ENCODE measurements at places on chromosomes 6 and 20.

GRCh38 chr6:86511962-86512361 lies 425.4 kb upstream of the HTR1E start:
- DNase-seq: no peak

- DNase-seq: no peak
Measured at GRCh38 chr6:169859978-169860703, 108.7 kb downstream of the ERMARD start.

DNA sequence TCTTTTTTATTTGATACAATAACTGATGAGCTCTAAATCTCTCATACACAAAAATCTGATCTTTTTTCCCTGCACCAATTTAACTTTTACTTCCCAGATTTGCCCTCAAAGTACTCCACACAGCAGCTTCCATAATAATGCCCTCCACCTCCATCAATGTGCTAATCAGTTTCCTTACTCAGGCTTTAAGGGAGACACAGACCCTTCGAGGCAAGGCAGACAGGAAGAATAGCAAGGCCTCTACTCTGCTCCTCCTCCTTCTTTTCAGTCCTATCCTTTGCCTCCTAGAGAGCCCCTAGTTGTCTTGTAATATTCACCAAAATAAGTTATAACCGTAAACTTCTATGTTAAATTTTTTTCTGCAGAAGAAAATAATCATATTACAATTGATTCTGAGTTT lies 444.9 kb upstream of the RNF217 start:
- DNase-seq: no peak

DNA sequence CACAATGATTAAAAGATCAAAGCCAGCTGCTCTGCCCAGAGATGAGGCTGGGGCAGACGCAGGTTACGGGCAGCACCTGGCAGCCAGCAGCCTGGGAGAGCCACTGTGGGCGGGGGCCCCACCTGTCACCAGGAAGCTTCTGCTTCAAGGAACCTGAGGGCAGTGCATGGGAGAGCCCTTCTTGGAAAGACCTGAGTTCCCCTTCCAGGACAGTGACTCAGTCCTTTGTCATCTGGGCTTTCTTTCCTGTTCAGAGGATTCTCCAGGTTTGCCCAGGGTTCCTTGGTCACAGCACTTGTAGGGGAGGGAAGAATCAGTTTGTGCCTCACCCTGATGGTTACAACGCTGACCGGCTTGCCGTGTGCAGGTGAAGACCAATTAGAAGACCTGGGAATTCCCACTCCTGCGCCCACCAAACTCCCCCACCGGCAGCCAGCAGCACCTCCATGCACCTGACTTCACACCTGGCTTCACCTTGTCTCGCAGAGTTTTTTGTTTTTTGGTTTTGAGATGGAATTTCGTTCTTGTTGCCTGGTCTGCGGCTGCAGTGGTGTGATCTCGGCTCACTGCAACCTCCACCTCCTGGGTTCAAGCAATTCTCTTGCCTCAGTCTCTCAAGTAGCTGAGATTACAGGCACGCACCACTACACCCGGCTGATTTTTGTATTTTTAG lies 2.0 kb downstream of the ZBP1 start:
- DNase-seq: no peak

DNA sequence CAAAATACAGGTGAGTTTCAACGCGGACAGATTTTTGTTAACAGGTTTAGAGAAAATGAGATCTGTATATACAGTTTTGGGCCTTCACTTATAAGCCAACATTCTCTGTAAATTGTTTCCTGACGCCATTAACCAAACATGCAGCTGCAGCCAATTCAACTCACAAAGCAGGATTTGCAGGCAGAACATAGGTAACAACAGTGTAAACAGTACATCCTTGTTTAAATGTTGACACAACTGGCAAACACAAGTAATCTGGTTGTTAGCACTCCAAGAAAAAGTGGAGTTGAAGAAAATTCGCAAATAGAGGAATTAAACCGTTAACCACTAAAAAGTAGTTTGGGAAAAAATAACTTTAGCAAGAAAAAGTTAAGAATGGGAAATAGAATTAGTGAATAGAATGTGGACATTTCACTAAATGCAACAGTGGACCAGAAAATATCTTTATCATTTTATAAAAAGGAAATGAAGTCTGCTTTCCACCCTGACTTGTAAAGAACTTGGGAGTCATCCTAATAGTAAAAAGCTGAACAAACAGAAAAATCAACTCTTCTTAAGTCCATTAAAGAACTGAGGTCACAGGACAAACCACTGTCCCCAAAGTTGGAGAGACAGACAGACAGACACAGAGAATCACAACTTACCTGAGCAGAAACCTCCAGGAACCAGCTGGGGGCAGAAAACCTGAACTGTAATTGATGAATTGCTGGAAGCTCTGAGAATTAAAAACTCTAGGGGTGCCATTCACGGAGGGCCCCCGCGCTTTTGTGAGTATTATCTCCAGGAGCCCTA lies 10.1 kb downstream of the SMIM28 start:
- no peak for DNase-seq

DNA sequence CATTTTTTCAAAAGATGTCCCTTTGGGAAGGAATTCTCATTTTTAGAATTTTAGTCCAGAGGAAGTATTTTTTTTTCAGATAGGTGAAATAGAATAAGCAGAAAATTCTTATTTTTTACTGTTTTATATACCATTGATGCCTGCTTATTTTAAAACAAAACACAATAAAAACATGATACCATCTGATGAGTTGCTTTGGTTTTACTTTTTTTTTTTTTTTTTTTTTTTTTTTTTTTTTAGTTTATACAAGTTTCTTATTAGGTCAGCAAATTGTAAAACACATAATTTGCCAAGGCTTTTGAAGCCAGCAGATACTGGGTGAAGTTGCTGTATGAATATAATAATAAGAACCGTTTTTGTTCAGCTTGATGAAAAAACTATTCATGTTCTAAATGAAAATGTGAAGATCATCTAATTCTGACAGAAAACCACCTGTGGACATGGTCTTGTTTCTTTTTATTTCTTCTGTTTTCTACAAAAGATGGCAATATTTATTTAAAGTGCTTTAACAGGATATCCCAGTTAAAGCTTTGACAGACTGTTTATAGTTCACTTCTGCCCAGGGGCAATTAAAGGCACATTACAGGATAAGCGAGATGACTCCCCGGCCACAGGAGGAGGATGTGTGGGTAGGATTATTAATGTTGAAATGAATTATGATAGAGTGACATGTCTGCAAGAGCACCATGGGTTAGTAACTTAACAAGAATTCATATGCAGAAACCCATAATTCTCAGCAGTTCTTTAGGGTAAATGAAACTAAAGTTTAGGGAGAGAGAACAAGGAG lies 31.1 kb downstream of the MYB start:
- no peak for DNase-seq

- no peak for DNase-seq
Measured at GRCh38 chr20:23099791-23100719, 13.9 kb upstream of the CD93 start.

GRCh38 chr6:134810402-134810801 lies 139.5 kb downstream of the ALDH8A1 start:
- DNase-seq: no peak

- DNase-seq: no peak
Measured at GRCh38 chr6:135798751-135799515, 52.6 kb upstream of the PDE7B start.
